Fibroblast of pulmonary artery (primary cell): ENCODE measurements at places on chromosomes 7 and 10.
A peak's percentile ranks its signal among the peaks of the same experiment; 100 is the strongest.

GRCh38 chr10:69554611-69555010, 18.6 kb downstream of the NEUROG3 start:
- DNase-seq: no peak

DNA sequence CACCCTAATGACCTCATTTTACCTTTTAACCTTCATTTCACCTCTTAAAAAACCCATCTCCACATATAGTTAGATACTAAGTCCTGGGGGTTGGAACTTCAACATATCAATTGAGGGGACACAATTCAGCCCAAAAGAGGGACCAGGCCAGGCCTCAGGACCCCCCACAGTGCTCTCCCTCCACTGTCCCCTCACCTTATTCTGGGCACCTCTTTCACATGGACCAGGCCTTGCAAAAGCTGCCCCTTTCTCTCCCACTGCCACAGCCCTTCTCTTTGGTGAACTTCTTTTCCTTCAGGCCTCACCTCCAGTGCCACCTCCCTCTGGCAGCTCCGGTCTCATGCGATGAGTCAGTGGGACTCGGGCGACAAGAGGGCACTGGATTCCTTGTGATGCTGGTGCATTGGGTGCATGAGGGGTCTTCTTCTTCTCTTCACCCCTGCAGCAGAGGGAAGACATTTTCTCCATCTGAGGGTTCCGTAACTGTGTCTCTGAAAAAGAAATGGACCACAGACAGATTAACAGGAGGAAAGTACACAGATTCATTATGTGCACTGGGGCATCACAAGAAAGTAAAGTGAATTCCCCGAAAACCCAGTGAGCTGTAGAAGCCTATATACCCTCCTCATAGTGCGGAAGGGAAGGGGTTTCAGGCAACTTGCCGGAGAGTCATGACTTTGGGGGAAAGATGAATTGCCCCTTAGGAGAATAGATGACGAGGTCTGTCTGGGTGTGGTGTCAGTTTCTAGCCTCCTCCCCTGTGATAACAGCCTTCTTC, 288.7 kb upstream of the IGFBP3 start:
- DNase-seq: no peak

- no peak for DNase-seq
Measured at GRCh38 chr10:126783806-126784557, 113.5 kb upstream of the C10orf90 start.

DNA sequence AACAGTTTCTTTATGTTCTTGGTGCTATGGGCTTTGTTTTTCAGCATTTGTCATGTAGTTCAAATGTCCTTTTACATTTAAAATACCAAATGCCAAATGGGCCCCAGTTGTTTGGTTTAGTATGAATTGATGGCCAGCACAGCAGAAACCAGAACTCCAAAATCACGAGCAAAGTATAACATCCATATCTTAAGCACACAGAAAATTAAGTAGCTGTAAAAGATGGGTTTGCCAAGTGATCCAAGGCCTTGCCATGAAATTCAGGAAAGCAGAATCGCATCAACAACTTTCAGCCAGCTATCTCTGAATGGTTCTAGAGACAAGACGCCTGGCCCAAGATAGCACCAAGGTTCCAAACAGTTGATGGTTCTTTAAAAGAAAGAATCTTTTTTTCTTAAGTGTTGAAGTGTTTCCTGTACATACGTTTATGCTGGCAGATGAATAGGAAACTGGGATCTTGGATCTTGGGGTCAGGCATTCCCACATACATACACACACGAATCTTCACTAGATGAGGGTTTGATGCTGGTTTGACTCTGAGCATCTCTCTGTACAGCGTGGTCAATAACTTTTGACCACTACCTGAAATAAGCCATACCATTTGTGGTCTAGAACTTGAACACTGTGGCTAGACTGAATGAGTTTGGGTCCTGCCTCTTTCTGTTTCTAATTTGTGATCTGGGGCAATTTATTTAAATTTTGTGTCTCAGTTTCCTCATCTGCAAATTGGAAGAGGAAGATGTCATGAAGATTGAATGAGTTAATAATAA, 711.8 kb downstream of the KCNMA1 start:
- no peak for DNase-seq

GRCh38 chr7:77199013-77199966, at the start of gene FGL2:
Gene FGL2, minus strand, starts transcription at chr7:77199819. Its CDS starts 26 bp downstream, at chr7:77199793.
- DNase-seq: peak; percentile 85

DNA sequence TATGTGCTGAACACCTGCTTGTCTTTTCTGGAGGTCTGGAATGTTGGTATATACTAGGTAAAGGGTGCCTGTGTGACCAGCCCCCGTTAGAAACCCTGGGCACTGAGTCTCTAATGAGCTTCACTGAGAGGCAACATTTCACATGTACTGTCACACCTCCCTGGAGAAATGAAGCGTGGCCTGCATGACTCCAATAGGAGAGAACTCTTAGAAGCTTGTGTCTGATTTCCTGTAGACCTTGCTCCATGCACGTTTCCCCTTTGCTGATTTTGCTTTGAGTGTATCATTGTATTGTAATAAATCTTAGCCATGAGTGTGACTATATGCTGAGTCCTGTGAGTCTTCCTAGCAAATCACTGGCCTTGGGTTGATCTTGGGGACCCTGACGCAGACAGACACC, 82.8 kb downstream of the PPP1R3C start:
- DNase-seq: no peak

GRCh38 chr7:47227762-47228177, 354.1 kb downstream of the TNS3 start:
- peak; percentile 43 for DNase-seq

GRCh38 chr10:51643734-51644133, 55.7 kb downstream of the CSTF2T start:
- no peak for DNase-seq

DNA sequence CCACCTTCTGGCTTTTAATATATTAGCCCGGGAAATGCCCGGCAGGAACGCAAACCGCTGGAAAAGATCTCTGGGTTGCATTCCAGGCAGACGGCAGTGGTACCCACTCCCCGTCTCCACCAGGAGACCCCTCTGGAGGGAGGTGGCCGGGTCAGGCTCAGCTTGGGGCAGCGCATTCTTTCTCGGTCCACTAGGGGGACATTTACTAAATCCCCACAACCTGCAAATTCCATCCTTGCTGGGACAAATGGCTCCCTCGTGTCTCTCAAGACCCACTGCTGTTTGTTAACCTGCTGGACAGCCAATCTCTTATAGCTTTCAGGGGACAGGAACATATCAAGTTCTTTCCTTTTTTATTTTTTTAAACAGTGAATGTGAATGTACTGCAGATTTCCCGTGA, 45.8 kb upstream of the CARD11 start:
- DNase-seq: peak; percentile 26

GRCh38 chr7:27112955-27113949, 10.8 kb upstream of the HOXA2 start:
- peak; percentile 61 for DNase-seq

- DNase-seq: no peak
Measured at GRCh38 chr10:96276831-96277230, 5.5 kb upstream of the BLNK start.

- no peak for DNase-seq
Measured at GRCh38 chr10:72333112-72334015, 21.4 kb downstream of the DNAJB12 start.

- DNase-seq: no peak
Measured at GRCh38 chr7:123028339-123028738, 32.8 kb upstream of the TAS2R16 start.

DNA sequence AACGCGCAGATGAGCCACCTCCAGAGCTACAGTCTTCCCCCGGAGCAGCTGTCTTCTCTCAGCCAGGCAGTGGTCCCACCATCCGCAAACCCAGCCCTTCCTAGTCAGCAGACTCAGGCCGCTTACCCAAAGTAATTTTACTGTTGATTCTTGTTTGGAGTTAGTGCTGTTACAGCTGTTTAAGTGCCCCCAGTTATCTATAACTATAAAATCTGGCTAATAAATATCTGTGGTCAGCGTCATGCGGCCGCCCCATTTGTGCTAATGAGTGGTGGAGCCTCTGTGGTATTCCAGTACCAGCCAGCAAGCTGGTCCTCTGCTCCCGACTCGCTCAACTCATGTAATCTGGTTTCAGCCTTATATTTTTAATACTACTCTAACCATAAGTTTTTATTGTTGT, 43.2 kb upstream of the TMEM236 start:
- no peak for DNase-seq

DNA sequence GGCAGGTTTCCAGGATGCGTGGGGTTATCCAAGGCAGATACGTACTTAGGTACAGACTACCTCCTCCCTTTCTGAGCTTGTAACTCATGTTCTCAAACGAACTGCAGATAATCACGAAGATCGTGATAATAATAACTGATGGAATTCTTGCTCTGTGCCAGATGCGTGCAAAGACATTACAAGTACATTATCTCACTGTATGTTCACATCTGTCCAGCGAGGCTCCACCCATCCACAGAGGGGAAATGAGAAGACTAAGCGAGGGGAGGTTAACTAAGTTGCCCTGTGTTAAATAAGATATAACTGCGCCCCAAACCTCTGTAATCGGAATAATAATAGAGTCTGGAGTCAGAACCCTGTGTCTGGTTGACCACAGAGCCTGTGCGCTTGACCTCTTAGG, 1.9 kb downstream of the GALNT17 start:
- no peak for DNase-seq

- no peak for DNase-seq
Measured at GRCh38 chr10:13195016-13195415, 33.7 kb downstream of the MCM10 start.

- no peak for DNase-seq
Measured at GRCh38 chr10:68586606-68587305, 26.6 kb downstream of the TET1 start.

DNA sequence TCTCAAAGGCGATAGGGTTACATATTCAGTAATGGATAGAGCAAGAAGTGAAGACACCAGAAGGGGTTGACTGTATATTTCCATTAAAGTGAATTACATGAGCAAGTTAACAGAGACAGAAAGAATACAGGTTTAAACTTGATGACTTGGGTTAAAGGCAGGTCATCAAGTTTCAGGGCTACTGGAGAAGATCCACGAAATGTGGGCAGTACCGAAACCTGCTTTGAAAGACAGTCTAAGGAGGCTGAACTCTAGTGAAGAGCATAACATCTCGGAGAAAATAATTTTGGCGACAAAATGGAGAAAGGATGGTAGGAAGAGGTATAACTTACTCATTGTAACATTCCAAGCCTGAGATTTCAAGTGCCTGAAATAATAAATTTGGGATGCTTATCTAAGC, 26.6 kb upstream of the PLXDC2 start:
- DNase-seq: no peak

DNA sequence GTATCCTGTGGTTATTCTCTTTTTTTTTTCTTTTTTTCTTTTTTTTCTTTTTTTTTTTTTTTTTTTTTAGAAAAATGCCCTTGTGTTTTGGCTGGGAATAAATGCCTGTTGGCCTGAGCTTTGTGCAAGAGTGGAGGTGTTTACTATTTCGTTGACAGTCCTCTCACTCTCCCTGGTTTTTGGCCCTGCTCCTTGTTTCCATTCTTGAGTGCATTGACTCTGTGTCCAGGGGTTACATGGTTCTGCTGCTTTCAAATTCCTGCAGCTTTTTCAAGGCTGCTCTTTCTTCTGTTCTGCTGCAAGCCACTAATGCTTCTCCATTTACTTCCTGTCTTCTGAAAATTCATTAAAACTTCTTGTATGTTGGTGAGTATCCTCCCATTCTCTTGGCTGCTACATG, 59.7 kb upstream of the TBX20 start:
- DNase-seq: no peak

- DNase-seq: no peak
Measured at GRCh38 chr10:125136087-125136486, 24.3 kb downstream of the CTBP2 start.

- DNase-seq: peak; percentile 69
Measured at GRCh38 chr7:76220185-76221057, 18.7 kb downstream of the SRRM3 start.

DNA sequence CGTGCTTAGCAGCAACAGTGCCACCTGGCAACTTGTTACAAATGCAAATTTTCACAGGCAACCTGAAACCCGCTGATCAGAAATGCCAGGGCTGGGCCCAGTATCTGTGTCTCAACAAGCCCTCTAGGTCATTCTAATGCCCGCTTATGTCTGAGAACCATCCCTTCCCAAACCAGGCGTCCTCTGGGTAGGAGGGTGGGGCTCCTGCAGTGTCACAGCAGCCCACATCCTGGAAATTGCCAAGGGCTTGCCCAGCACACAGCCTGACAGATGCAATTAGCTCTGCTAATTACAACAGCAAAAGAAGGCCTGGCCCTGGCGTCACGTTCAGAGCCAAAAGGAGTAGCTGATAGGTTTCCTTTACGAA, 15.9 kb downstream of the ITPRIP start:
- no peak for DNase-seq

DNA sequence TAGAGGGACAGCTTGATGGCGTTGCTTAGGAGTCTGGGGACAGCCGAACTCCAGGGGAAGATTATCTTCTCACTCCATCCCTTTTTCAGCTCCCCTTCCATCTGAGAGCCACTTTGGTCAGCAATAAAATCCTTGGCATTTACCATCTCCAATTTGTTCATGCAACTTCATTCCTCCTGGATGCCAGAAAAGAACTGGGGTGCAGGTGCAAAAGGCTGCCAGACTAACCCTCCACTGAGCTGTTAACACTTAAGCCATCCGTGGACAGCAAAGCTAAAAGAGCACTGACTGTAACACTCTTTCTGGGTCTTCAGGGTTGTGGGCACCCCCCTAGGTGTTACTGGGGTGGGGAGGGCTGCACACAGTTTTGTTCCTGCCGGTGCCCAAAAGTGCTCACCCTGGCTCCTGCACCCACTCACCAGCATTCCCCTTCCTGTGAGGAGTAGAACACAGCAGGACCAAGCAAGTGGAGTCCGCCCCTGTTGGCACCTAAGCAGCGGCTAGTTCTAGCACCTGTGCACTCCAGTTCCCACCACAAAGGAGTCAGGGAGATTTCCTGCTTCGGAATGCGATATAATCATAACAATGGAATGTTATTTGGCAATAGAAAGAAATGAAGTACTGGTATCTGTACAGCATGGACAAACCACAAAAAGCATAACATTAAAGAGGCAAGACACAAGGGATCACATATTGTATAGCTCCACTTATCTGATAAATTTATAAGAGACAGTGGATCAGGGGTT, 95.1 kb downstream of the NPY start:
- DNase-seq: peak; percentile 59

- DNase-seq: no peak
Measured at GRCh38 chr10:44993226-44993921, 7.3 kb upstream of the ZNF22 start.

DNA sequence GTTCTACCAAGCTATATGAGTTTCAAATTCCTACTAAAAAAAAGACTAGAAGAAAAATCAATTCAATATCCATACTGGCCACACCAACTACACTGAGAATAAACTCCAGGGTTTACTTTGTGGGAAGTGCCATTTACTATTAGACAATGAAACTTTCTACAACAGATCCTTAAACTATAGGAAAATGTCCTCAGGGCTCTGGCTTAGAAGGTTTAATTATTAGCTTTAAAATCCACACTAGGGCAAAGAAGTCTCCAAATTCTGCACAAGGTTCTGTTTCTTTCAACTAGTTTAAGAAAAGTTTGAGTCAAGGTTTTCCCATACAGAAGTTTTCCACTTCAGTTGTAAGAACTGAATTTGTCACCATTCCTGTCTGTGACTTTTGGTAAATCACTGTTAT, 231.7 kb upstream of the CCDC6 start:
- DNase-seq: no peak

GRCh38 chr7:126485791-126486190, 767.0 kb downstream of the GRM8 start:
- DNase-seq: no peak
